SJCRH30 (cell line): ENCODE measurements at places on chromosomes 1 and 21. TPM values are rescaled to one million over a fixed set of nuclear protein-coding genes. Genes with fewer than 3 reads are reported as not detected.

The CAMK1G gene
- not detected in 2 replicates for total RNA-seq

The TTC39A gene
- total RNA-seq: 0.14 and 0.73 TPM in 2 replicates

The C1QC gene
- not detected in 2 replicates for total RNA-seq

The AMPD1 gene
- total RNA-seq: not detected in 2 replicates

The VAV3 gene
- total RNA-seq: 26.7 and 35.5 TPM in 2 replicates

The TAS1R1 gene
- total RNA-seq: 0.14 and 0.20 TPM in 2 replicates

The PKP1 gene
- total RNA-seq: not detected in 2 replicates

The SV2A gene
- total RNA-seq: 17.4 and 20.0 TPM in 2 replicates

The CLCA4 gene
- total RNA-seq: not detected in 2 replicates

The PIGV gene
- total RNA-seq: 5.8 and 6.2 TPM in 2 replicates

The SELENOF gene
- 162 and 174 TPM in 2 replicates for total RNA-seq

The LAMB3 gene
- total RNA-seq: 8.9 and 9.1 TPM in 2 replicates

The KCNT2 gene
- 1.3 and 2.7 TPM in 2 replicates for total RNA-seq

The CLCNKA gene
- 0.42 TPM in 1 of 2 replicates, not detected in the other for total RNA-seq

The IGFN1 gene
- not detected in 2 replicates for total RNA-seq

The LCE3E gene
- total RNA-seq: not detected in 2 replicates

The C1orf94 gene
- total RNA-seq: 5.7 and 6.9 TPM in 2 replicates

The CFHR2 gene
- not detected in 2 replicates for total RNA-seq

The CEP85 gene
- total RNA-seq: 34.8 and 39.1 TPM in 2 replicates

The FAM177B gene
- not detected in 2 replicates for total RNA-seq

The ECM1 gene
- 5.0 TPM in 2 replicates for total RNA-seq

The LCK gene
- 0.43 TPM in 1 of 2 replicates, not detected in the other for total RNA-seq

The RAB25 gene
- total RNA-seq: not detected in 2 replicates

The APCS gene
- total RNA-seq: not detected in 2 replicates

The IL24 gene
- total RNA-seq: not detected in 2 replicates

The USH2A gene
- 0.02 TPM in 1 of 2 replicates, not detected in the other for total RNA-seq

The CNR2 gene
- total RNA-seq: not detected in 2 replicates

The ESPN gene
- total RNA-seq: 0.30 and 0.55 TPM in 2 replicates

The IL19 gene
- total RNA-seq: not detected in 2 replicates

The SHISA4 gene
- total RNA-seq: 3.5 and 3.8 TPM in 2 replicates

The CHIT1 gene
- total RNA-seq: 0.08 and 0.18 TPM in 2 replicates

The GUCA2A gene
- total RNA-seq: not detected in 2 replicates

The ADGRB2 gene
- 0.73 and 1.1 TPM in 2 replicates for total RNA-seq

The RBM11 gene
- not detected in 2 replicates for total RNA-seq

The GJA5 gene
- total RNA-seq: not detected in 2 replicates
